ENCODE measurements at places on chromosomes 6 and 20. TPM values are rescaled to one million over a fixed set of nuclear protein-coding genes. Genes with fewer than 3 reads are reported as not detected.

Gene OXT
- total RNA-seq: not detected

Gene MTHFD1L
- 49.6 TPM for total RNA-seq

Gene DSP
- total RNA-seq: 9.2 TPM

Gene RAD21L1
- total RNA-seq: 0.59 TPM

Gene MLIP
- not detected for total RNA-seq

Gene PBOV1
- total RNA-seq: not detected

Gene ZNF311
- 1.5 TPM for total RNA-seq

Measured in smooth muscle cell of the umbilical artery (primary cell).